ENCODE measurements at places on chromosomes 3 and 15. TPM values are rescaled to one million over a fixed set of nuclear protein-coding genes. Genes with fewer than 3 reads are reported as not detected.

DNA sequence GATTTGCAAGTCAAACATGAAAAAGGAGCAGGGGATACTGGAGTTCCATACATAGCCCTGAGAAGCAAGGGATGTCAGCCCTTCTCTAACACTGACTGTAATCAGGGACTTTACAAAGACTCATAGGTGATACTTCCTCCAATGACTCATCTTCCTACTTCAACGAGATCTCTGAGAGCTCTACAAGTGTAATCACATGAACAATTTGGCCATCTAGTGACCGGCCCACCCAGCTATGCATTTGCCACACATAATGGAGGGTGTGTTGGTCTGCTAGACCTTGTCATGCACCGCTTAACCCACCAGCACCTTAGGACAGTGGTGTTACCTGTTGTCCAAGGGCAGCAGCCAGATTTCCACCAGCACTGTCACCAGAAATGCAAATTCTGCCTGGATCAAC is 75.3 kb downstream of the NCEH1 start:
- H3K4me1 ChIP-seq, result peaks cover 6% of the 10 kb centered on the region
- H3K27ac ChIP-seq, result peak overlapping the region; percentile 7
- no peak for DNase-seq

DNA sequence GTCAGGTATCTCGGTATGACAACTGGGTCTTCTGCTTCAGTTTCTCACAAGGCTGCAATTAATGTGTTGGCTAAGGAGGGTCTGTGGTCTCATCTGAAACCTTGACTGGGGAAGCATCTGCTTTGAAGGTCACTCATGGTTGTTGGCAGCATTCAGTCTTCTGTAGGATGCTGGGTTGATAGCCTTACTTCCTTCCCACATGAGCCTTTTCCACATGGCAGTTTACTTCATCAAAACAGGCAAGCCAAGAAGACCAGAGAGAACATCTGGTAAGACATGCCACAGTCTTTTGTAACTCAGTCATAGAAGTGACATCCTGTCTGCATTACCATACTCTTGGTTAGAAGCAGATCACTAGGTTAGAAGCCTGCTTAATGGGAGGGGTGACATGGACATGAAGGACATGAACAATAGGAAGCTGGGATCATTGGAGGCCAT is 49.5 kb downstream of the CMC1 start:
- H3K4me1 ChIP-seq, result peaks cover 6% of the 10 kb centered on the region
- H3K4me3 ChIP-seq, result no peak overlapping the region
- no peak overlapping the region for H3K27ac ChIP-seq

DNA sequence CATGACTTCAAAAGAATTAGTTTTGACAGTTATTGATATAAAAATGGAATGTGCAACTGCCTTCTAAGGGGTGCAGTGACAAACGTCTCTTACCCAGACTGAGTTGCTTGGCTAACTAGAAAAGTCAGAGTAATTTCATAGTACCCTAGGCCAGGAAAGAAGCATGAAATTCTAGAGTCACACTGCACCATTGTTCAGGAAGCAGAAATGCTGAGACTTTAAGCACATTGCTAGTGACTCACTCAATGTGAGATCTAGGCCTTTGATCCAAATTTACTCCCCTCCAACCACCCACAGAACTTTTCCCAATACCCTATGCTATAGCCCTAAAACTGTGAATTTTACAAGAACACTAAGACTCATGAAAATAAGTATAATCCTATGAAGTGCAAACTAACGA is 110.8 kb downstream of the DUT start:
- DNase-seq, result no peak
- H3K27ac ChIP-seq, result no peak overlapping the region
- H3K4me3 ChIP-seq, result no peak overlapping the region
- peaks cover 3% of the 10 kb centered on the region for H3K27me3 ChIP-seq
- no peaks in the 10 kb centered on the region for H3K36me3 ChIP-seq

- peaks cover 10% of the 10 kb centered on the region for H3K36me3 ChIP-seq
- peaks cover 69% of the 10 kb centered on the region for H3K4me1 ChIP-seq
- DNase-seq, result no peak
Measured at GRCh38 chr15:38609097-38609738, 44.6 kb upstream of the RASGRP1 start.

DNA sequence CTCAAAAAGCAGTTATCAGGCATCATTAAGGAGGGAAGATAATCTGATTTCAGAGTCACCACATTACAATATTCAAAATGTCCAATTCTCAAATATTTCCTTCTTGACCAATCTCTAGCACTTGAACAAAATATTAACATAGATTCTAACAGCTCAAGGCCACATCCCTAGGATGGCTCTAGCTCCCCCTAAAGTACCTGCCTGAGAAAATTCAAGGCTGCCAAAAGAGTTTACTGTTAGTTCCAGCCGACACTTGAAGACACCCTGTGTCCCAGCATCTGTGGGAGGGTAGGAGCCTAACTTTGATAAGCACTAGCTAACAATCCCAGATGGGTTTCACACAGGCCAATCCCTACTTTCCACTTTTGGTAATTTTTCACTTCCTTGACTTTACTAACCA is 10.4 kb downstream of the NSMCE3 start:
- DNase-seq, result no peak
- peaks cover 2% of the 10 kb centered on the region for H3K27me3 ChIP-seq
- no peaks in the 10 kb centered on the region for H3K36me3 ChIP-seq
- H3K27ac ChIP-seq, result no peak overlapping the region
- no peaks in the 10 kb centered on the region for H3K4me1 ChIP-seq

DNA sequence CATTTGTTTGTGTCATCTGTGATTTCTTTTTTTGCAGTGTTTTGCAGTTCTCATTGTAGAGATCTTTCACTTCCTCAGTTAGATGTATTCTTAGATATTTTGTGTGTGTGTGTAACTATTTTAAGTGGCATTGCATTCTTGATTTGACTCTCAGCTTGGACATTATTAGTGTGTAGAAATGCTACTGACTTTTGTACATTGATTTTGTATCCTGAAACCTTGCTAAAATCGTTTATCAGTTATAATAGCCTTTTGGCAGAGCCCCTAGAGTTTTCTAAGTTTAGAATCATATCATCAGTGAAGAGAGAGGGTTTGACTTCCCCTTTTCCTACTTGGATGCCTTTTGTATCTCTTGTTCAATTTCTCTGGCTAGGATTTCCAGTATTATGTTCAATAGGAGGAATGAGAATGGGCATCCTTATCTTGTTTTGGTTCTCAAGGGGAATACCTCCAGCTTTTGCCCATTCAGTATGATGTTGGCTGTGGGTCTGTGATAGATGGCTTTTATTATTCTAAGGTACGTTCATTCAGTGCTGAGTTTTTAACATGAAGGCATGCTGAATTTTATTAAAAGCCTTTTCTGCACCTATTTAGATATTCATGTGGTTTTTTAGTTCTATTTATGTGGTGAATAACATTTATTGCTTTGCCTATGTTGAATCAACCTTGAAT is 211.7 kb downstream of the MBNL1 start:
- no peak overlapping the region for H3K4me3 ChIP-seq
- peaks cover 18% of the 10 kb centered on the region for H3K27me3 ChIP-seq
- H3K27ac ChIP-seq, result no peak overlapping the region
- H3K36me3 ChIP-seq, result peaks cover 8% of the 10 kb centered on the region
- DNase-seq, result no peak
- H3K4me1 ChIP-seq, result no peaks in the 10 kb centered on the region

GRCh38 chr3:152438181-152438580 is 169.5 kb downstream of the MBNL1 start:
- no peak overlapping the region for H3K27ac ChIP-seq
- peaks cover 59% of the 10 kb centered on the region for H3K36me3 ChIP-seq
- peaks cover 58% of the 10 kb centered on the region for H3K4me1 ChIP-seq
- no peak for DNase-seq

GRCh38 chr3:89303701-89304100 is 196.3 kb downstream of the EPHA3 start:
- H3K36me3 ChIP-seq, result no peaks in the 10 kb centered on the region

- H3K36me3 ChIP-seq, result peaks cover 7% of the 10 kb centered on the region
- no peak for DNase-seq
- H3K27me3 ChIP-seq, result peaks cover 5% of the 10 kb centered on the region
- H3K4me1 ChIP-seq, result peaks cover 37% of the 10 kb centered on the region
- no peak overlapping the region for H3K27ac ChIP-seq
Measured at GRCh38 chr15:40325188-40325587, 1.7 kb downstream of the INAFM2 start.

- H3K4me3 ChIP-seq, result no peak overlapping the region
- H3K36me3 ChIP-seq, result peaks cover 14% of the 10 kb centered on the region
- DNase-seq, result no peak
- H3K27ac ChIP-seq, result no peak overlapping the region
Measured at GRCh38 chr3:113507501-113508067, 7.4 kb downstream of the SPICE1 start.

LRTM1 gene
- not detected for total RNA-seq

PIGB gene
- 23.7 TPM for total RNA-seq

SHC4 gene
- 0.66 TPM for total RNA-seq

MEGF11 gene
- not detected for total RNA-seq

CTXN2 gene
- not detected for total RNA-seq

CPN2 gene
- total RNA-seq, result not detected

ECE2 gene
- not detected for total RNA-seq

FEZF2 gene
- total RNA-seq, result not detected

IL17RD gene
- total RNA-seq, result not detected

LRCH3 gene
- 60.4 TPM for total RNA-seq

All from activated CD8-positive, alpha-beta T cell treated with anti-CD3 and anti-CD28 coated beads, Interleukin-2, amount 10 ng/mL, durations not matched to agents 7 days and 5 days (primary cell).